Activated naive CD8-positive, alpha-beta T cell treated with anti-CD3 and anti-CD28 coated beads for 36 hours (primary cell): ENCODE measurements at places on chromosomes 7 and 10.
A peak's percentile ranks its signal among the peaks of the same experiment; 100 is the strongest.

- no peak for DNase-seq
Measured at GRCh38 chr10:3330663-3331062, 158.1 kb upstream of the PITRM1 start.

GRCh38 chr10:78357141-78358063, 323.7 kb downstream of the RPS24 start:
- DNase-seq = no peak

DNA sequence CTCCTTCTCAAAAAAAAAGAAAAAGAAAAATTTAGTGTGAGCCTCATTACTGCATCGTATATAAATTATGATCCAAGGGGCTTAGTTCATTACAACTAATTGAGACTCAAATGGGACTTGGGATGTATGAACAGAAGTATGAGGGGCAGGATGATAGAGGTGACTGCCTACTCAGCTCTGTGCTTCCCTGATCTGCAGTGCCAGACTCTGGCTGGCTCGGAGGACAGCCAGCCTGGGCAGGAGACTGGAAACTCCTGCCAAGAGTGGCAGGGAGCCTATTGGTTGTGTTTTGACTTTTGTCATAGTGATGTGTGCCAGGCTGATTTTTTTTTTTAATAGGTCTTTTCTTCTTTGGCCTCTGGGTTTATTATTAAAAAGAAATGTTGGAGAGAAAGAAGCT, 73.8 kb upstream of the GTF2IRD1 start:
- DNase-seq = no peak

DNA sequence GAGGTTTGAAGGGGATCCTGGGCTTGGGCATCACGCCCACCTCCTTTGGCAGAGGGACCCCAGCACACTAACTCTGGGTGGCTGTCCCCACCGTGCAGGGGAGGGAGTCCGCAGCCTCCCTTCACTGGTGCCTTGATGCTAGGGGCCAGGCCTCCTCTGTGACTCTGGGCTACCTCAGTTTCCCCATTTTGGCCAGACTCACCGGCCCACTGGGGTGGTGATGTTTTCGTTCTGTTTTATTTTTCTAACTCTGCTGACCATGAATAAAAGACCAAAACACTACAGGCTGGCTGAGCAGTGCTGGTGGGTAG, 503 bp upstream of the TRIP6 start:
- no peak for DNase-seq

DNA sequence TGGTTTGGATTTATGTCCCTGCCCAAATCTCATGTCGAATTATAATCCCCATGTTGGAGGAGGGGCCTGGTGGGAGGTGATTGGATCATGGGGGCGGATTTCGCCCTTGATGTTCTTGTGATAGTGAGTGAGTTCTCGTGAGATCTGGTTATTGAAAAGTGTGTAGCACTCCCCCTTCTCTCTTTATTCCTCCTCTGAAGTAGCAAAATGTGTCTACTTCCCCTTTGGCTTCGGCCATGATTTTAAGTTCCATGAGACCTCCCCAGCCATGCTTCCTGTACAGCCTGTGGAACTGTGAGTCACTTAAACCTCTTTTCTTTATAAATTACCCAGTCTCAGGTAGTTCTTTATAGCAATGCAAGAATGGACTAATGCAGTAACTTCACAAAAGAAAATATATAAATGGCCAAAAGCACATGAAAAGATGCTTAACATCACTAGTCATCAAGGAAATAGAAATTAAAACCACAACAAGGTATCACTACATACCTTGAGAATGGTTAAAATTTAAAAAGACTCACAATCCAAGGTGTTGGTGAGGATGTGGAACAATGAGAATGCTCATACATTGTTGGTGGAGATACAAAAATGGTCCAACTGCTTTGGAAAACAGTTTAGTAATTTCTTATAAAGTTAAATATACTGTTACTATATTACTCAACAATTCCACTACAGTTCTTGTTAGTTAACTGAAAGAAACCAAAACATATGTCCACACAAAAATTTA, 218.7 kb downstream of the SNX10 start:
- no peak for DNase-seq

DNA sequence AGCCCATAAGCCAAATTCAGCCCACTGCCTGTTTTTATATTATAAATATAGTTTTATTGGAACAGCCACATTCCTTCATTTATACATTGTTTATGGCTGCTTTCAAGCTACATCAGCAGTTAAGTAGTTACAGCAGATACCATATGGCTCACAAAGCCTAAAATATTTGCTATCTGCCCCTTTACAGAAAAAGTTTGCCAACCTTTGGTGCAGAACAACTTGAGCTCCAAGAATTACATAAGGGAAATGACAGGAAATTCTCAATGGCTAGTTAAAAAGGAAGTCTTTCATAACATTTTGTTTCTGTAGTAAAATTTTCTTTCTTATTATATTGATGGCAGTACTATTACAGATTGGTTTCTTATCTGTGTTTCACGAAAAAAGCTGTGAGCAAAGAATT, 59.3 kb downstream of the COL28A1 start:
- no peak for DNase-seq

- DNase-seq = no peak
Measured at GRCh38 chr10:132972986-132973902, 30.9 kb upstream of the CFAP46 start.

DNA sequence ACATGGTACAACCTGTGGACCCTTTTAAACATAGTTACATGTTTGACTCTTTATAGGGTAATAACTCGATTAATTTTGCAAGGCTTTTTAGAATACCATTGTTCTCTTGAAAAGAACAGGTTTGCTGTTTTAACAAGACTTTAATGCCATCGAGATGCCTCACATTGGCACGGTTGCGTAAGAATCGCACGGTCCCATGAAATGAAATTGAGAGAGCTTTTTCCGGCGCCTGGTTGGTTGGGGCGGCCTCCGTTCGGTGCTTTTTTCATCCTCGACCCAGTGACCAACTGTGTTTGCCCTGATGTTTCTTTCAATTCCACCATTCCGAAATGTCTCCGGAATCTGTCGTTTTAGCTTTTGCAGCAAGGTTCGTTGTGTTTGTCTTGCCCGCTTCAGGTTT, 142.4 kb downstream of the CUX1 start:
- DNase-seq = no peak

DNA sequence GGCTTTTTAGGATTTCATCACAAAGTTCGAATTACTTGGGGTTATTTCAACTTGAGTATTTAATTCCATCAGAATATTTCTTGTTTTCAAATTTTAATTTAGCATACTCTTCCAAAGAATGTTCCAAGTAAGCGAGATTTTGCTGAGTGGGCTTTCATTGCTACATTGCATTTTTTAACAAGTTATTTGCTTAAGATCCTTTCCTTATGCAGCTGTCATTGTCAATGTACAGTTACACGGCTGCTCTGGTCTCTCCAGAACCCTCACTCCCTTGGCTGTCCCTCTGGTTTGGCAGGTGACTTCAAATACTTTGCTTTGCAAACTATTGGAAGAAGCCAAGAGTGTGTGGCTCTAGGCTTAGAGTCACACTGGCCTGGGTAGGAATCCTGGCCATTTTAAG, 80.0 kb downstream of the CFAP58 start:
- DNase-seq = no peak

DNA sequence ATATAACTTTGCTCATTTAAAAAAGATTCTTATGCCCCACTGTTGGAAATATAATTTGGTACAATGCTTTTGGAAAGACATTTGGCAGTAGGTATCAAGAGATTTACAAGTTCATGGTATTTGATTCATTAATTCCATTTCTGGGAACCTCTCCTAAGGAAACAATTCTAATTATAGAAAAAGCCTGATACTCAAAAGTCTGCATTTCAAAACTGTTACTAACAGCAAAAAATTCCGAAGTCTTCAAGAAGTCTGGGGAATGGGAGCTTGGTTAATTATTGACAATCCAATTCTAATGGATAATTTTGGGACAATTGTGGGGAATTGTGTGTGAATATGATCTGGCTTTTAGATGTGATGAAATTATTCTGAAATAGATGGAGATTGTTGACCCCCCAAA, 59.6 kb downstream of the HDAC9 start:
- no peak for DNase-seq

- DNase-seq = no peak
Measured at GRCh38 chr10:79928028-79928583, 20.8 kb downstream of the SFTPD start.

DNA sequence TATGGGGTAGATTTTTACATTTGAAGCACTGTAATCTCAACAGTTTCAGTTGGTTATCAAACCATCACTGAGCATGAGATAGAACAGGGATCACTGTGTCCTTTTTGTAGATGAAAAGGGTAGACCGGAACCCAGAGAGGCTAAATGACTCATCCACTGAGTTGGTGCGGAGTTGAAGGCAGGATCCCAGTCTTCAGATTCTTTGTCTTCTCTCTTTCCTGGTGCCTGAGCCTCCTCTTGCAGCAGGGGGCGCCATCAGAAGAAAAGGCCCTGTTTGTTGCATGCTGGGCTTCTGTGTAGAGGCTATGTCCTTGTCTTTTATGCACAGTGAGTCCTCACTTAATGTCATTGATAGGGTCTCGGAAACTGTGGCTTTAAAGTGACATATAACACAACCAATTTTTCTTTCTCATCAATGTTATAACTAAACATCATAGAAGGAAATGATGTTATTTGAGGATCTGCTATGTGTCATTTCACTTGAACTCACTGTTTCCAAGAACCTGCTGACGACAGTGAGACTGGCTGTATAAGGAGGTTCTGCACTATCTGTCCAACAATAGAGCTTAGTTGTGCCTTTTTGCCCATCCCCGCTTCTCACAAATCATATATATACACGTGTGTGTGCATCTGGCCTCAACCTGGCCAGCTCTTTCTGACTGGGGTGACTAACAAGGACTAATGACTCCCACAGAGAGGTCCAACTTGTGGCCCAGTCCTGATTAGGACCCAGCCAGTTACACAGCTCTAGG, 14.3 kb downstream of the ZNF282 start:
- peak; percentile 57 for DNase-seq

DNA sequence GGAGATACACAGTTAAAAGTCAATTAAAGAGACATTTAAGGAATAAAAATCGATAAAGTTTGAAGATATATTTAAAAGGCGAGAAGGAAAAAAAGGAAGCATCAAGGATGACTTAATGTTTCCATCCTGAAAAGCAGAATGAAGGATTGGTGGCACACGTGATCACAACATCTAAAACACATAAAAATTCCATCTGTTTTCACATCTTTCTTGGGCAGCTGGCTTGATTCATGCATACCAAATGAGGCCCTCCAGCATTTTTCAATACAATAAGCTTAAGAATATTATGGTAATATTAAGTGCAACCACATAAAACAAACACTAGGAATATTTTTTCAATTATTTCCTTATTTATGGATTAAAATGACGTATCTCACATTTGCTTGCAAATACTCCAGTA, 112.6 kb downstream of the TPK1 start:
- DNase-seq = no peak

GRCh38 chr7:30312178-30312577, 27.8 kb downstream of the ZNRF2 start:
- no peak for DNase-seq

- DNase-seq = peak; percentile 17
Measured at GRCh38 chr10:58266003-58266825, 1.5 kb downstream of the IPMK start.

DNA sequence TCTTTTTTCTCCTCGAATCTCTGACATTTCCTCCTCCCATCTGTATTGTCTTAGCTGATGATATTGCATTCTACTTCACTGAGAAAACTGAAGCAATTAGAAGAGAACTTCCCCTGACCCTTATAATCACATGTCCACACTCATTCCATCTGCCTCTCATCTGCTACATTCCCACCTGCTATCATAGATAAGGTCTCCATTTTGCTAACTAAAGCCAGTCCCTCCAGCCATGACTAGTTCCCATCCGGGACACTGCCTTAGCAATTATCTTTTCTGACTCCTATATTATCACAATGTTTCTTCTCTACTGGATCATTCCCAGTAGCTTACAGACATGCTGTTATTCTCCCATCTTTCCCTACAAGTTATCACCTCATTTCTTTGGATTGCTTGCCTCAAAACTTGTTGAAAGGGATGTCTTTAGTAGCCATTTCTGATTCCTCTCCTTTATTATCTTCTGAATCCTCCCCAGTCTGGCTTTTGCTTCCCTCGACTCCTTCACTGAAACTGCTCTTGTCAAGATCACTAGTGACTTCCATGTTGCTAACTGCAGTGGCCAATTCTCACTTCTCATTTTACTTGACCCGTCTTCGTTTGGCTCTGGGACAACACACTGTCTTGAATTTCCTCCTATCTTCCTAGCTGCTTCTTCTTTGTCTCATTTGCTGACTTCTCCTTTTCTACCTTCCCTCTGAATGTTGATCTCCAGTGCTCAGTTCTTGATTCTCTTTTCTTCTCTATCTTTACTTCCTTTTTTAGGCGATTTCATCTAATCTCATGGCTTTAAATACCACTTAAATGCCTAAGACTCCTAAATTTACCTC, 35.9 kb downstream of the FZD1 start:
- DNase-seq = no peak

GRCh38 chr7:112129655-112130323, 76.4 kb downstream of the DOCK4 start:
- no peak for DNase-seq

- DNase-seq = peak; percentile 11
Measured at GRCh38 chr10:94403380-94404213, 1.3 kb downstream of the TBC1D12 start.

- no peak for DNase-seq
Measured at GRCh38 chr7:74355091-74355490, 65.9 kb downstream of the CLIP2 start.

GRCh38 chr7:116810267-116811116, 51.9 kb upstream of the CAPZA2 start:
- DNase-seq = no peak

GRCh38 chr7:125382401-125382800, 452.8 kb upstream of the POT1 start:
- DNase-seq = no peak

GRCh38 chr10:53403688-53404087, 631.1 kb upstream of the MBL2 start:
- no peak for DNase-seq

- peak; percentile 53 for DNase-seq
Measured at GRCh38 chr10:119341459-119342301, 134.3 kb downstream of the GRK5 start.

DNA sequence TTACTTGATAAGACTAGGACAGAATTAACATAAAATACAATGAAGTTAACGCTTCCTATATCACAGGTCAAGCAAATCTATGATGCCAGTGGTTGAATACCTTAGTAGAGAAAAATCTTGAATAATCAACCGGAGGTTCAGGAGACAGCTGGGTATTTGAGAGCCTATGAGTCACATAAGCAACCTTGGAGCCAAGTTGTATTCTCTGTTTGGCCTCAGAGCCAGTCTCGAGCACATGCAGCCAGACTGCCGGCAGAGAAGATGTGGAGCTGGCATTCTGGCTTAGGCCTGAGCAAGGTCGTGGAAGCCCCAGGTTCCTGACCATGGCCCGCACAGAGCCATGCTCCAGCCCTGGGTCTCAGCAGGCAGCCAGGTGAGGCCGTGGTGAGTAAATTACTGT, 90.3 kb downstream of the FAM204A start:
- no peak for DNase-seq

DNA sequence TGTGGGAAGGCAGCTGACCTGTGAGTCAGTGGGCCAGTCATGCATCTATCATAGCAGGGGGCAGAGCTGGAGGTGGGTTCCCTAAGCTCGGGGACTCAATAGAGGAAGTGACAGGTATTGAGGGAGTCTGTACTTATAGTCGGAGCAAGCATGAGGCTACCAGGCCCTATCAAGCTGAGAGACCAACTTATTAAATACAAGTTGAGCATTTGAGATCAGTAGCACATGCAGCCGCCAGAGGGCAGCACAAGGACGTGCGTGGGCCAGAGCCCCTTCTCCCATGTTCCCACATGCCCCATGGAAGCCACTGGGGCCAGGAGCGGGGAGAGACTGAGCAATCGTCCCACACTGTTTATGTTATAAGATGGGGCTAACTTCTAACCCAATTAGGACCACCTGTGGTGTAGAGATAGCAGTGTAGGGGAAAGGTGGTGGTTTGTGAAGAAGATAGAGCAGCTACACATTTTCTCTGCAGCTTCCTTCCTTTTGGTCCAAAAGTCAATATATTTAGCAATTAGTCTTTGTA, 13.0 kb upstream of the STK31 start:
- peak; percentile 59 for DNase-seq
